Esophagus mucosa (tissue), 1 donor: ENCODE measurements at places on chromosomes 16 and 17. TPM values are rescaled to one million over a fixed set of nuclear protein-coding genes. Genes with fewer than 3 reads are reported as not detected.

The CACNB1 gene
- 2.0 TPM for total RNA-seq

DNA sequence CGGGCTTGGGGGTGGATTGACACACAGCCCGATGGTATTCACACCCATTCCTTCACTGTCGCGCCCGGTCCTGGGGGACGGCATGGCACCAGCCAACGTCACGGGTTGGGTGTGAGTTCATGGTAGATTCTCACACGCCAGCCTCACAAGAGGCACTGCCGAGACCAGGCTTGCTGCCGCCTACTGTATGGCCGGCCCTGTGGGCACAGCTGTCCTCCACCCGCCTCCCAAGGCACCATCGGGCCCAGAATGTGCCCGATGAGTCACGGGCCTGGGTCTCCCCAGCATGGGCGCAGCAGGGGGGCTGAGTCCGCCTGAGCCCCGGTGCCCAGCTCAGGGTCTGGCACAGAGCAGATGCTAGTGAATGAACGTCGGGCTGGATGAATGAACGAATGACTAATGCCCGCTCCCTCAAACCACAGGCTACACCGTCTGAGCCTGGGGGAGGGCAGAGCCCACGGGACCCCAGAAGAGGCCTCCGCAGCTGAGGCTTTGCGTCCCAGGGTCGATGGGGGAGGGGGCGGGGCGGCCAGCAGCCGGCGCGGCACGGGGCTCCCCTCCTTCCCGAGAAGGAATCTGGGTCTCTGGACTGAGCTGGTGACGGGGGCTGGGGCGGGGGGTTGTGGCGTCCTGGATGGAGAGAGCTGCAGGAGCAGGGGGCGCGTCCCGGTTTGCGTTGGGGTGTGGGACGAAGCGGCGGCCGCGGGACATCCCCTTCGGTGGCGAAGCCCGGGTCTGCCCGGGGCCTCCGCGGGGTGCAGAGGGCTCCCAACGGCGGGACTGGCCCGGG lies 829 bp downstream of the PITPNM3 start:
- peak; percentile 24 for ATAC-seq

The FBRS gene
- 42.4 TPM for total RNA-seq

GRCh38 chr17:17873450-17873991 lies 36.7 kb upstream of the SREBF1 start:
- no peak for ATAC-seq

DNA sequence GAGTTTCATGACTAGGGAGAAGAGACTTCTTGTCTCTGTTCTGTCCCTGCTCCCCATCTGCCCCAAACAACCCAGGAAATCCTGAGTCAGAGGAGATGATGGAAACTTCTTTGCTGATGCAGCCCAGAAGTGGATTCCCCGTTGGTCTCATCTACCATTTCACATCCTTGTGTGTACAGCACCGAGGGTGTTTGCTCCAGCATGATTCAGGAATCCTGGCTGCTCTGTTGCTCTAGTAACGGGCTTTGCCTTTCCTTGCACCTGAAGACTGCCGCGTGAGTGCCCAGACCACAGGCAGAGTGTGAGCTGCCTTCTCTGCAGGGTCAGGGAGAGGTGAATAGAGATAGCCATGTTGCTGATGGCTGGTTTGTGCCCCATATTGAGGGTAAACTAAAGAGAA lies 408.4 kb downstream of the CPPED1 start:
- ATAC-seq = no peak

GRCh38 chr17:51013322-51013721 lies 107.3 kb downstream of the SPAG9 start:
- ATAC-seq = no peak

DNA sequence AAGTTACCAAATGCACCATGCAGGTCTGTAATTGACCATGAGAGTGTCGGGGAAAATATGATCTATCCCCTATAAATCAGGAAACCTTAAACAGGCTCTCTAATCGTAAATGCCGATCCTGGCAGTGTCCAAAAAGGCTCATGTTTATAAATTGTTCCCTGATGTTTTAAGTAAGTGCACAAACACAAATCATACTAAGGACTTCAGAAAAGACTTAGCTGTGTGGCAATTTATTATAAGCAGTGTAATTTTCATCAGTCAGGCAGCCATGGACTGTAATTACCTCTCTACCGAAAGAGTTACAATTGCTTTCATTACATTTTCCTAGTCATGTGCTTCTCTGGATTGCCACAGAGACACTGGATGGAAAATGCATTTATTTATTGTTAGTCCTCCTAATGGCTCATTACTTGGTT lies 73.4 kb upstream of the COX10 start:
- ATAC-seq = no peak

The RAPGEFL1 gene
- total RNA-seq = 112 TPM

DNA sequence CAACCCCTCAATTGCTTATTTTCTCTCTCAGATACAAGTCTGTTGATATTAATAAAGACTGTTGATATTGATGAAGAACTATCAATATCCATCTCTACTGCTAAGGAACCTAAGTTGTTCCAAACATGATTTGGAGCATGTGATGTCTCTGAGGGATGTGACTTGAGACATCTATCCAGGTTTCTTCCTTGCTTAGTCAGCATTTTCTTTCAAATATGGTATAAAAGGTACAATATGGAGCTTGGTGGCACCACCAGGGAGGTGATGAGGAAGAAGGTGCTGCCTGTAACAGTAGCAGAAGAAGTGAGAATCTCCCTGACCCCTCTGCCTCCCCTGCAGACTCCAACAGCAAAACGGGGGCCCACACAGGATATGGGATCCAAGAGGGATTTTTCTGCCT lies 329.0 kb downstream of the MAF start:
- ATAC-seq = no peak

The ZP2 gene
- not detected for total RNA-seq
